Central memory CD4-positive, alpha-beta T cell (primary cell): ENCODE measurements at places on chromosomes 16 and 17.

DNA sequence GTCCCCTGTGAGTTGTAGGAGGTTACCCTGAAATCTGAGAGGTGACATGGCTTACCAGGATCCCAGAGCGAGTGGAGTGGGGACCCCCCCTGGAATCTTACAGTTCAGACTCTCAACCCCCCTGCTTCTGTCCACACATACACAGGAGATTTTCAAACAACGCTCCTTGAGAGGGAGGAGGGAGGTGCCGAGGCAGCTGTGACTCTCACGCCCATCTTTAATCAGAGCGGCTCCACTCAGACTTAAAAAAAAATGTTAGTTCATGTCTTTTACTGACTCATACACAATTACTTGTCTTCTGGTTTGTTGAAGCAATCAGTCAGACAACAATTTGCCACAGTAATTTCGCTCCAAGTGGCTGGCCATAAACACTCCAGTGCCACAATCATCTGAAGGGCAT is 15.4 kb upstream of the TMEM220 start:
- DNase-seq, result no peak

DNA sequence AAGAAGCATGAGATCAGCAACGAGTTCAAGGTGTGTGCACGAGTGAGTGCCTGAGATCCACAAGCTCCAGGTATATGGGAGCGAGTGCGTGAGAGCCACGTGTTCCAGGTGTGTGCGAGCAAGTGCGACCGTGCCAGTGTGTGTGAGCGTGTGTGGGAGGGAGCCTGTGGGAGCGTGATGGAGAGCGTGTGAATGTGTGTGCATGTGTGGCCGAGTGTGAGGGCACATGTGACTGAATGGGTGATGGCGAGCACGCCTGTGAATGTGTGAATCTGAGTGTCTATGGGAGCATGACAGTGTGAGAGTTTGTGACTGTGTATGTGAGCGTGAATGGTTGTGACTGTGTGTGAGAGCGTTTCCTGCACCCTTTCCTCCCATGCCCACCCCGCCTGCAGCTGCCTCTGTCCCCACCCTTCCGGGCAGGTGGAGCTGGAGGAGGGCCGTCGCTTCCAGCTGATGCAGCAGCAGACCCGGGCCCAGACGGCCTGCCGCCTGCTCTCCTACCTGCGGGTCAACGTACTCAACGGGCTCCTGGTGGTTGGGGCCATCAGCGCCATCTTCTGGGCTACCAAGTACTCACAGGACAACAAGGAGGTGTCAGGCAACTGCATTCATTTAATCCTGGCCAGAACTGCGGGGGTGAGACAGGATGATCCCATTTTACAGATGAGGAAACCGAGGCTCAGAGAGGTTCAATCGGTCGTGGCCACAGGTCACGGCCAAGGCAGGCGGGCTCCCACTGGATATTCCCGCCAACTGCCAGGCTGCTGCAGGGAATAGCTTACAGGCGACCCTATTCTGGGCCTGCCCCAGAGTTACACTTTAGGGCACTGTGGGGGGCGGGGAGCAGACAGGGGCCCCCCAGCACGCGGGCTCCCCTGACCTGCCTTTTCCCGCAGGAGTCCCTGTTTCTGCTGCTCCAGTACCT is 3.7 kb downstream of the TMC8 start:
- peak; percentile 84 for DNase-seq

DNA sequence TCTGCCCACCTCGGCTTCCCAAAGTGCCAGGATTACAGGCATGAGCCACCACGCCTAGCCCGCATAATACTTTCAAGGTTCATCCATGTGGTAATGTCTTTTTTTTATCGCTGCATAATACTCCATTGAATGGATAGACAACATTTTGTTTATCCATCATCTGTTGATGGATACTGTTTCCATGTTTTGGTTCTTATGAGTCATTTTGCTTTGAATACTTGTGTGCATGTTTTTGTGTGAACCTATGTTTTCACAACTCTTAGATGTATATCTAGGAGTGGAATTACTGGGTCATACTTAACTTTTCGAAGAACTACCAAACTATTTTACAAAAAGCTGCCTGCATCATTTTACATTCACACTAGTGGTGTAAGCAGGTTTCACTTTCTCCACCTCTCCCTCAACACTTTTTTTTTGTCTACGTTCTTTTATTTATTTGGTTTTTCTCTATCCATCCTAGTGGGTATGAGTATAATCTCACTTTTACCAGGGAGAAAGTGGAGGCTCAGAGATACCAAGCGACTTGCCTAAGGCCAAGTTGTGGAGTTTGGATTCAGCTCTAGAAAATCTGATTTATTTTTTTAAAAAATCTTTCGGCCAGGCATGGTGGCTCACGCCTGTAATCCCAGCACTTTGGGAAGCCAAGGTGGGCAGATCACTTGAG is 151.2 kb downstream of the CMIP start:
- DNase-seq, result no peak

DNA sequence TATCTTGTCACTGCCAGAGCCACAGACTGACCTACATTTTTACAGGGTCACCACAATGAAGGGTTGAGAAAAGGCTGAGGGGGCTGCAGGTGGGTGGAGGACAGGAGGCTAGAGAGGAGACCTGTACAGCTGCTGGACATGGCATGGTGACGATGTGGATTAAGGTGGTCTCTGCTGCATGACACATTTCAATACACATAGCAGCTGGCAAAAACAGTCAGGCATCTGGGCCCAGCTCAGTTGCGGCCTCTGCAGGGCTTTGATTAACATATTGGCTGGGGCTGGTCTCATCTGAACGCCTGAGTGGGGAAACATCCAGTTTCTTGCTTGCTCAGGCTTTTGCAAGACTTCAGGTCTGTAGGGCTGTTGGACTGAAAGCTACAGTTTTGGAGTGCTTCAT is 265.4 kb upstream of the FOXF1 start:
- no peak for DNase-seq

DNA sequence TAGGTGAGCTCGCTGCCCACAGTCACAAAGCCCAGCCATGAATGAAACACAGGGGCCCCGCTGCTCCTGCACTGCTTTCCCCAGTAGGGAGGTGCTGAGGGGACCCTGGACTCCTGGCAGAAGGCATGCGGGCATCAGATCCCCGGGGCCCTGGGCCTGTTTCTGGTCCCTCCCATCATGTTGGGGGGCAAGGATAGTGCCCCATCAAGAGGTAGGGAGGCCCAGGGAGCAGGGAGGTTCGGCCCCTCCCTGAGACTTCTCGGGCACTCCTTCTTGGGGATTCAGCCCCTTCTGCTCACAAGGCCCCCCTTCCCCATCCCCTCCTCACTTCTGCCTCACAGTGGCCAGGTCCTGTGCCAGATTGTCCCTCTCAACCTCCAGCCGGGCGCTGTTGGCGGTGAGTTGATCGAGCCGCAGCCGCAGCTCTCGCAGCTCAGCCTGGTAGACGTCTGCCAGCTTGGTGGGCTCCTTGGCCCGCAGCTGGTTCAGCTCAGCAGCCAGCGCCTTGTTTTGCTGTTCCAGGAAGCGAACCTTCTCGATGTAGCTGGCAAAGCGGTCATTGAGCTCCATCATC is 515 bp downstream of the GFAP start:
- DNase-seq, result no peak

GRCh38 chr17:4201226-4201625 is 58.2 kb downstream of the CYB5D2 start:
- DNase-seq, result no peak

- no peak for DNase-seq
These were observed 136.2 kb upstream of the SALL1 start for GRCh38 chr16:51287121-51287755.

GRCh38 chr17:15154618-15155017 is 110.5 kb downstream of the PMP22 start:
- DNase-seq, result no peak

DNA sequence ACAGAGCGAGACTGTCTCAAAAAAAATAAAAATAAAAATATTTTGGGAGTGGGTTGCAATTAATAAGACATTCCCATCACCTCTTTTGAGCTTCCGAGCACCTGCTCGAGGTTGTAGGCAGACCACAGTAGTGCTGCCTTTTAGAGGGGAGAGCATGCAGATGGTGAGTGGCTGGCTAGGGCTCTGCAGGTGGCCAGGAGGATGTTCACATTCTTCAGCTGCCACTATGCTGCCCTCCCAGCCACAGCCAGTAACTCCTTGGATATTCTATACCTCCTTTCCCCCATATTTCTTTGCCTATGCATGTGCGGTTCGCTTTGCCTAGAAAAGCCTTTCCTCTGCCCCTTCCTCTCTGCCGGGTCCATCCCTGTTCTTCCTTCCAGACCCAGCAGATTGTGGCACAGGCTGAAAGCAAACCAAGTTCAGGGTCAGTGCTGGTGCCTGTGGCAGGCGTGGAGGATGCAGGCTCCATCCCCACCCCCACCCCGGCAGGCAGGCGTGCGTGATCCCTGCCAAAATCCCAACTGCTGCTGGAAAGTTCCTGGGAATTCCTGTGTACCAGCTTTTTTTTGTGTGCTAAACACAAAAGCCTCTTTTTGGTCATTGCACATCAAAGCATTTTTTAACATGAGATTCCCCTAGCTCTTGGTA is 33.8 kb upstream of the CMIP start:
- no peak for DNase-seq

GRCh38 chr17:70521821-70522256 is 352.5 kb downstream of the KCNJ2 start:
- no peak for DNase-seq

DNA sequence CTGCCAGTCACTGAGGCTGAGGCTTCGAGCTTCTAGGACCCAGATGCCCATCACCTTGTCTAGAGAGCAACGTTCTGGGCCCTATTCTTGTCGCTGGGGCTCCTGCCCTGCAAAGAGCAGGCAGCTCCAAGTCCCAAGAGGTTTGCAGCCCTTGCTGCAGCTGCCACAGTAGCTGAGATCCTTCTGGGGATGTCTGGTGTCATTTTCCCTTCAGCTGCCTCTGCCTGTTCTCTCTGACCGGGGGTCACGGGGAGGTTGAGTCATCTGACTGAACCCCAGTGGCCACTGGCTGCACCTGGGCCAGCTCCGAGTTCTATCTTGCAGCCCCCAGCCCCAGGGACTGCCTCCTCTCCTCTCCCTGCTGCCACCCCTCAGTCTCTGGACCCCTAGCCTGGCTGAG is 4.9 kb downstream of the WSCD1 start:
- no peak for DNase-seq

DNA sequence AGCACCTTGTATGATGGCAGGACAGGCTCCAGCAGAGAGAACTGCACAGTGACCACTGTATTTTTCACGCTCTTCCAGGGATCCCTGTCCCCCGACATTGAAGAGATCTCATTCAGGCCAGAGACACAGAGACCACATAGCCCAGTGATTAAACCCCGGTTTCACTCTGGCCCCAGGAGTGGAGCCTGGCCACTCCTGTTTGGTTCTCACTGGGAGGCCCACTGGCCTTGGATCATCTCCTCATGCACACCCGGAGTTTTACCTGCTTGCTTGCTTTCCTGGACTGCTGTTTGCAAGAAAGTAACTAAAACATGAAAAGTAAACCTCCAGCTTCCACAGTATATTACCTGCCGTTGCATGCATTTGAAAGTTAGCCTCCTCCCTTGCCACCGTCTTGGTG is 13.2 kb upstream of the CLEC18C start:
- no peak for DNase-seq

- no peak for DNase-seq
These were observed 2.1 kb upstream of the SEZ6 start for GRCh38 chr17:29007860-29008455.

- DNase-seq, result no peak
These were observed 25.0 kb upstream of the MILR1 start for GRCh38 chr17:64423881-64424280.

DNA sequence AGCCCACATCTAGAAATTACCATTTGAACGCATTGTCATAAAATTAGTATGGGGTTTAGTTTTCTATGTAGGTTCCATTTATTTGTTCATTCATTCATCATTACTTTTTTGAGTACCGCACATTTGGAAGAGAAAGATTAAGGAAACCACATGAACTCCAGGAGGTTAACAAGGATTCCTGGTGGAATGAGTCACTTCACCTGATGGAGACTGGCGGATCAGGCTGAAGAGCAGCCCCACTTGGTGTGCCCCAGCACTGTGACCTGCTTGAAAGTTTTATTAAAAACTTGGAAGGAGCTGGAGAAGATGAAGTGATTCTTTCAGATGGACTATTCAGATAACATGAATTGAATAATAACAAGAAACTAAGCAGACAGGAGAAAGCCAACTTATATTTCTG is 293.6 kb upstream of the CDH11 start:
- no peak for DNase-seq

- DNase-seq, result no peak
These were observed 203.2 kb downstream of the NTN1 start for GRCh38 chr17:9224485-9224884.

- DNase-seq, result no peak
These were observed 30.2 kb downstream of the TRIM25 start for GRCh38 chr17:56883616-56884015.

DNA sequence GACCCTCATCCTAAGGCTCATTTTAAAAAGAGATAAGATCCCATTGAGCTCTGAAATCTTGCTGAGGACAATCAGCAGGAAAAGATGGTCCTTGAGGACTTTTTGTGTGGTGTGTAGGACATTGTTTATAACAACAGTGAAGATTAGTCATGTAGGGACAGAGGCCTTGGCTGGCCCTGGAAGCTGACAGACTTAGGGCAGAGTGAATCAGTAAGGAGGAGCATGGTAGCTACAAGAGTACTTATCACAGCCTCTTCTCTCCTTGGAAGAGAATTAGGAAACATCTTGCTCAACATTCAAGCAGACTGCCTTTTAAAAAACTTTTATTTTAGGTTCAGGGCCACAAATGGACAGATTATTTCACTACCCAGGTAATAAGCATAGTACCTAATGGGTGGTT is 665.9 kb upstream of the SALL1 start:
- no peak for DNase-seq

DNA sequence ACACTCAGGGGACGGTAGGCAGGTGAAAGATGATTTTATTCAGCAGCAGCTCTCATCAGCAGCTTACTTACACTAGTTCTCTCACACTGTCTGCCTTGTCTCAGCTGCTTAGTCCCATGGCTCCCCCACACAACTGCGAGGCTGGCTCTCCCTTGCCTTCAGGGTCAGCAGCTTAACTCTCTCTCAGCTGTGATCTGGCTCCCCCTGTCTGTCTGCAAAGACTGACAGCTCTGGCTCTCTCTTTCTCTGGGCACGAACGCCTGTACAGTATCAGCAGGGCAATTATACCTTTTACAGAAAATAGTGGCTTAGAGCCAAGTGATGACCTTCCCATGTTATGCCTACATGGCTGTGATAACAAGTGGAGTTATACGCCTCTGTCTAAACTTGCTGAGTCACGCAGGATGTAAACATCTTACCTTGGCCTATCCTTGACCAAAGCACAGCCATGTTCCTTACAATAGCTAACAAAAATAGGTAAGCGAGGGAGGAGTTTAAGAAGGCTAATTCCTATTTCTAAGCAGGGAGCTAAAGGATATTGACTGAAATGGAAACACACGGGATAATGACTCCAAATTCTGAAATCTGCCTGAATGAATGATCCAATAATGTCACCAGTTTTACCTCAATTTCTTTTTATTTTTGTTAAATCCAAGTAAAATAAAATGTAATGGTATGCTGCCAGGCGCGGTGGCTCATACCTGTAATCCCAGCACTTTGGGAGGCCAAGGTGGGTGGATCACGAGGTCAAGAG is 1.1 kb upstream of the NDUFAB1 start:
- no peak for DNase-seq

- no peak for DNase-seq
These were observed 4.4 kb downstream of the CDC27 start for GRCh38 chr17:47184681-47185080.

GRCh38 chr16:11142951-11143350 is 113.1 kb downstream of the SOCS1 start:
- no peak for DNase-seq
